ENCODE measurements at places on chromosomes 7 and 10.

GRCh38 chr7:55569797-55570196, 2.5 kb downstream of the VOPP1 start:
- DNase-seq, result no peak

GRCh38 chr10:71302874-71303568, 16.0 kb upstream of the SLC29A3 start:
- DNase-seq, result no peak

- DNase-seq, result no peak
These were observed 80.9 kb downstream of the LRRC4 start for GRCh38 chr7:127950233-127950935.

- no peak for DNase-seq
These were observed 432 bp upstream of the CAMK2B start for GRCh38 chr7:44325811-44326241.

All from stimulated activated CD8-positive, alpha-beta memory T cell treated with anti-CD3 and anti-CD28 coated beads, Interleukin-2, amount 100 ng/mL, for 1 hour (primary cell).